ENCODE measurements at places on chromosomes 4 and X.
A peak's percentile ranks its signal among the peaks of the same experiment; 100 is the strongest.

- no peak for DNase-seq
Observed at GRCh38 chr4:52094376-52095145, 43.5 kb downstream of the SPATA18 start.

- DNase-seq, result no peak
Observed at GRCh38 chr4:176800891-176801534, 8.3 kb upstream of the VEGFC start.

GRCh38 chr4:95507147-95507546, 41.6 kb downstream of the UNC5C start:
- DNase-seq, result no peak

- DNase-seq, result no peak
Observed at GRCh38 chr4:123562994-123563750, 166.6 kb downstream of the SPRY1 start.

GRCh38 chr4:24241511-24241910, 342.8 kb downstream of the DHX15 start:
- DNase-seq, result no peak

- no peak for DNase-seq
Observed at GRCh38 chr4:26762650-26763049, 98.0 kb upstream of the STIM2 start.

- no peak for DNase-seq
Observed at GRCh38 chrX:63613531-63614028, 171.4 kb downstream of the ARHGEF9 start.

DNA sequence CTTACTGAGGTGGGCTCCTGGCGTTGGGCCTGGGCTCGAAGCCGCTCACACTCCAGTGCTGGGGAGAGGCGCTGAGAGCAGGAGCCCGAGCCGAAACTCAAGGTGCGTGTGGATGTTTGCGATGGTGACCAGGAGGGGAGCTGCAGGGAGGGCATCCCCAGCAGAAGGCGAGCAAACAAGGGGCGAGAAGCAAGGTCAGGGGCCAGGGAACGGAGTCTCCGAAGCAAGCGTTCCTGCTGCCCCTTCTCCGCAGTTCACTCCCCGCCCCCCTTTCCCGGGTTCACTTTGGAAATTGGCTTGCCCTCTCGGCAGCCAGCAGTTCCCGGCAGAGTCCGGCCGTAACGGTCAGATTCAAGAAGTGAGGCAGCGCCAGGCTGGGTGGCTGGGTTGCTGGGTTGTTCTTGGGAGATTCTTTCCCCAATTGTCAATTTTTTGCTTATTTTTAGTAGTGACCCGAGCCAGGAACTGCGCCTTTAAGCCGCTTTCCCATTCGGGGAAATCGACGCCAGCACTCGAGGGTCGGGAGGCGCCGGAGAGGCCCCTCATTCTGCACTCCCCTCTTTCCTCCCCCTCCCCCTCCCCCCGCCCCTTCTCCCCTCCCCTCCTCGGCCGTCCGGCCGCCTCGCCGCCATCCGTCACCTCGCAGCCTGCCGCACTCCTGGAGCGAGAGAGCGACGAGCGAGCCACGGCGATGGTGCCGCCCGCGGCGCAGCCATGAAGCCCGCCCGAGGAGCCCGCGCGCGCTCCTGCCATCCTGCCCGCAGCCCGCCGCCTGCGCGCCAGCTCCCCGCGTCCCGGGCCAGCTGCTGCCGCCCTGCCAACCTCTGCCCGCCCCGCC, at the start of gene FRMPD3:
Gene FRMPD3 (plus strand): TSS at position 655 of the 838 bp plus-strand sequence. CDS start 76,937 bp downstream, outside the sequence.
- DNase-seq, result no peak

GRCh38 chr4:152509595-152510225, 26.2 kb downstream of the FBXW7 start:
- peak; percentile 42 for DNase-seq

DNA sequence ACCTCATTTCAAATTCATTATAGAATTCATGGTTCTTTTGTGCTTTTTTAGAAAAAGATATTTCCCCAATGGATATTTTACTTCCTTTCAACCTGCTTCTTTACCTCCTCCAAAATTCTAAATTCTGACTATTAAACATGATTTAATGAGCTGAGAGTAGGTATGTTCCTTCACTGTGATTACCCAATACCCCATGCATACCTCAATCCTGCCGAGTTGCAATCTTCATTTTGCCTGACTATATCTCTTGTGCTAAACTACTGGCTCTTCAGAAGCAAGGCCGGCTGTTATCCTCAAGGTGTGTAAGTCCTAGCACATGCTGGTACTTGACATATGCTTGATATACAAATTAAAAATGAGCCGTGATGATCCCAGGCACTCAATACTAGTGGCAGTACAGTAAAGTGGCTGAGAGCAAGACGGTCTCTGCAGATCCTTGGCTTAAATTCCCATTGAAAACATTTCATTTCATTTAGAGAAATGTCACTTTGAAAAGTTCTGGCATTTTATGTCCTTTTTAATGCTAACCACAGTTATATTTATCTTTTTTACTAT, 320.4 kb downstream of the KCNIP4 start:
- DNase-seq, result no peak

GRCh38 chr4:120809518-120809917, 113.0 kb downstream of the PRDM5 start:
- no peak for DNase-seq

DNA sequence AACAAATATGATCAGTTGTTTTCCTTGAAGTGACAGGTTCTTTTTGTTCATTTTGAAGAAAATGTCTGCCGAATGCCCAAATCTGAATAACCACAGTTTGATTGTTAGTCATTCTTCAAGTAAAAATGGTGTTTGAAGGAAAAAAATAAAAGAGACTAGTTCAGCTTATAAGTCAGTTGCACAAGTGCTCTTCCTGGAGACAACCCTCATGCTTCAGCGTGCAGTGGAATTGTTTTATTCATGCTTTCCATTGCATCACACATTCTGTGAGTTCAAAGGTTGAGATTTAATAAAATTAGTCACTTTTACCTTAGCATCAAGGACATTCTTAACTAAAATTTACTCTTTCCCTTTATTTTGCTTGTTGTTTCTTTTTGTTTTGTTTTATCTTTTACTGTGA, 404.9 kb downstream of the ZNF674 start:
- DNase-seq, result no peak

GRCh38 chr4:3307486-3307885, 14.7 kb downstream of the RGS12 start:
- DNase-seq, result no peak

- peak; percentile 57 for DNase-seq
Observed at GRCh38 chr4:145830699-145831098, 107.9 kb downstream of the ZNF827 start.

DNA sequence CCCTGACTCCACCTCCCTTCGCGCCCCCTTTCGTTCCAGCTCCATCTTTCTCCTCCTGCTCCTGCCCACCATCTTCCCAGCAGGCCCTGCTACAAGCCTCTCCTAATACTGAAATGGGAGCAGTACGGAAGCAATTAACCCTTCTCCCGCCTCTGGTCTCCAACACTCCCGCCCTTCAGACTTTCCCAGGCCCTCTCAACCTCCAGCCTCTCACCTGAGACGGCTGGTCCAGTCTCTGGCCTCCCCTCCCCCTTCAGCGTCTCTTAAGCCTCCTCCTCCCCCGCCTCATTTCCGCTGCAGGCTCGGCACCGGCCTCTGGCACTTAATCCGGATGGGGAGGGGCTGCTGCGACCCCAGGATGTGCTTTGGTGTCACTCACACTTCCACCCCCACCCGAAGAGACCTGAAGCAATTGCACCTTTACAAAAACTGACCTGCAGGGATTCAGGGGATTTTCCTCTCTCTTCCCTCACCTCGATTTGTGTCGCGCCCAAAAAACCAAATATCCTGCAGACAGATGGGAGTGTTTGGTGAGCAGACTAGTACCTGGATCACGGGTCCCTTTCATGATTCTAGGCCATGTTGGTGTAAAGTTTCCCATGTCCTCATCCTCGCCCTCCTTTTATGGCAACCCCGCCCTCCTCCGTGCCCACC, 657 bp downstream of the TCEAL8 start:
- DNase-seq, result no peak

DNA sequence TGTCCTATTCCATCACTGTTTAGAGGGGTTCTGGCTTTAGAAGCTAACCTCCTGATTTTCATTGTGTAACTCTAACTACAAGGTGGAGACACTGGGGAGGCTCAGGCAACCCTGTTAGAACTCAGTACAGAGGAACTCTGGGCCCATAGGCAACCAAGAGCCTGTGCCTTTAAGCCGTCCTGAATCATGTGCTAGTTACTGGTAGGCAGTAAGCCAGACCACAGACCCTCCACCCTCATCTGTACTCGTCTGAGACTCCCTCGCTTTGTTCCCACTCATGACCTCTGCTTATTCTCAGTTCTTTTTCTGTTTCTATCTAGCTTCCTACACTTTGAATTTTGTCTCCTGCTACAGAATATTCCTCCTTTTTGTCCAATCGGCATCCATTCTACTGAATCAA, 31.4 kb downstream of the TBC1D1 start:
- DNase-seq, result peak; percentile 86

DNA sequence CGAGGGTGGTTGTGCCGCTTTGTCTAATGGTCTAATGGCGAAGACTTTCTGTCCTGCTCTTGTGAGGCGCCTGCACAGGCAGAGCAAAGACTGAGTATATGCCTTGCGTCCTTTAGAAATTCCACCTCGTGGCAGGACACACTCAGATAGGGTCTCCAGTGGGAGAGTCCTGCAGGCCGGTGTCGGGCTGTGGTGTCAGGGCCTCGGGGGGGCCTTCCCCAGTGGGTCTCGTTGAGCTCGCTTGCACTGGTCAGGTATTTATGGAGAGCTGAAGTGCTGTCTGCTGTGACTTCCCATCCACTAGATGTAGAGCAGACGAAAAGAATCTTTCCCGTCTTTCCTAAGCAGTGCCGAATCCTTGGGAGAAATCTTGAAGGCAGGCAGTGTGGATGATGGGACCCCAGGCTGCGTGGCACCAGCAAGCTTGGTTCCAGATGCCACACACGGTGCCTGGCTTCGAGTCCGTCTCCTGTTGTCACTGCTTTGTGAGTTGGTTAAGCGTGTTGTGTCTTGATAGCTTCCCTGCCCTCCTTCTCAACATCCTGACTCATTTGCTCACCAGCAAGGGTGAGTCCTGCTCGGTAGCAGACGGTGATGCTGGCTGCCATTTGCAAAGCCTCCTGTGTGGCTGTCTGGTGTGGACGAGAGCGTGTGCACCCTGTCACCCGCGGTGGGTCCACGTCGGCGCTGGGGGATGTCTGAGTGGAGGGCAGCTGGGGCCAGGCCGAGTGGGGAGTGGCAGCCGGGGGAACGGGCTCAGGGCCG, 20.5 kb downstream of the MAEA start:
- DNase-seq, result no peak

GRCh38 chr4:131447883-131448282, 1701.2 kb upstream of the PCDH10 start:
- no peak for DNase-seq

GRCh38 chrX:106606571-106606970, 5.2 kb upstream of the RADX start:
- DNase-seq, result no peak

DNA sequence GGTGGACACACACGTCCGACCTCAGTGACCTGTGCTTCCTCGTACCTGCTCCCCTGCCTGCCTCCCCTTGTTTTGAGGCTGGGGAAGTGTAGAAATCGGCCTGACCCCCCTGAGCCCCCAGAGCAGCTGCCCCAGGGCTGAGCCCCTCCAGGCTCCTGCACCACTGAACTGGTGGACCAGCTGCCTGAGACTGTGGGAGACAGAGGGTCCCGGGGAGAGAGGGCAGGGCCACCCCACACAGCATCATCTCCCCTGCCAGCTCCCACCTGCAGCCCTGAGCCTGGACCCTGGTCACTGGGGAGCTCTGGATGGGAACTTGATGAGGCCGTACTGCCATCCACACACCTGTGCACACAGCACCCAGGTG, 15.0 kb upstream of the NAT8L start:
- no peak for DNase-seq

GRCh38 chr4:38002451-38003071, 42.4 kb downstream of the PTTG2 start:
- no peak for DNase-seq

- DNase-seq, result no peak
Observed at GRCh38 chrX:23954396-23954795, 46.6 kb downstream of the CXorf58 start.

DNA sequence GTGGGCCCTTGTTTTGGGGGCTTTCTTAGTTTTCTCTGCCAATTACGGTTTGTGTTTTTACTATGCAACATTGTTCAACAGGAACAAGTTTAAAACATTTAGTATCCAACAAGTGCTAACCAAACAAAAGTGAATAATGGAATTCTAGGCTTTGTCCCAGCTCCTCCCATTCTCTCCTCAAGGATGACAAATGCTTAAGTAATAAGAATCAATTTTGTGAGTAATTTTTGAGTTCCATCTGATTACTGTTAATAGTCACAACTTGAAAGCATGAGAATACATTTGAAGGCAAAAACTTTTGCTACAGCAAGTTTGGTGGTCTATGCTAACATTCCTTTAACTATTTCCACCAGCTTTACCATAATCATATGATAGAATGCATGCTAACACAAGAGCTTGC, 78.1 kb upstream of the HPGD start:
- no peak for DNase-seq

- peak; percentile 60 for DNase-seq
Observed at GRCh38 chrX:118976599-118977340, 2.4 kb downstream of the LONRF3 start.

GRCh38 chr4:128277856-128278255, 9.8 kb downstream of the PGRMC2 start:
- no peak for DNase-seq

- DNase-seq, result no peak
Observed at GRCh38 chrX:21658152-21658737, at the start of gene KLHL34. TSS of gene KLHL34 (minus strand) at chrX:21658330. CDS start at chrX:21657788, 542 bp downstream.

GRCh38 chr4:82371497-82371896, 2.3 kb downstream of the HNRNPD start:
- DNase-seq, result no peak

DNA sequence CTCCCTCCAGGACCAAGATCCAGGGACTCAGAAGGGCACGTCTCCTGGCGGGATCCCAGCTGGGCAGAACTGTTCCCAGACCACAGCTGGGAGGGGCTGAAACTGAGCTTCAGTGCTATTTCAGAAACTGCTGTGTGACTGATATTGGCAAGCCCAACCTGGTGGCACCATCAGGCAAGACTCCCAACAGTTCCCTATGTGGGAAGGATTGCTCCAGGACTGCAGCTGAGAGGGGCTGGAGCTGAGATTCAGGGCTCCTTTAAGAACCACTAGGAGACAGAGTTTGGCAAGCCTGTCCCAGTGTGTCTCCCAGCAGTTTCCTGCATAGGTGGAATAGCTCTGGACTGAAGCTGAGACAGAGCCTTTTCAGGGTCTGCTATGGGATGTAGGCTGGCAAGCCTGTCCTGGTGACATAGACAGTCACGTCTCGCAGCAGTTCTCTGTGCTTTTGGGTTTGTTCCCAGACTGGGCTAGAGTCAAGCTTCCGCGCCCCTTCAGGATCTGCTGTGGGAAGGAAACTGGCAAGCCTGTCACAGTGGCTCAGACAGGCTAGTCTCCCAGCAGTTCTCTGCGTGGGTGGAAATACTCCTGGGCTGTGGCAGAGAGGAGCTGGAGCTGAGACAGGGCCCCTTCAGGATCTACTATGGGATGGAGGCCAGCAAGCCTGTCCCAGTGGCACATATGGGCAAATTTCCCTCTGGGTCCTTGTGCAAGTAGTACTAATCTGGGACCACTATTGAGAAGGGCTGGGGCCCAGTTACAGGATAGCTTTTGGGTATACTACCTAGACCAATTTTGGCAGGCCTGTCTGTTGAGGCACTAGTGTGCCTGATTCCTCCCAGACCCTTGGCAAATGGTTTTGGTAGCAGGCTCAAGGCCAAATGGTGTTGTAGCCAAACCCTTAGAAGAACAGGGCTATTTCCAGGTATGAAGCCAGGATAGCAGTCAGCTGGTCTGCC, 20.2 kb upstream of the MED14 start:
- DNase-seq, result no peak

All from inflammatory macrophage (primary cell).